ENCODE measurements at places on chromosomes 3 and 15. TPM values are rescaled to one million over a fixed set of nuclear protein-coding genes. Genes with fewer than 3 reads are reported as not detected.

B2M gene
- 4,464 TPM for total RNA-seq

POPDC2 gene
- not detected for total RNA-seq

GXYLT2 gene
- total RNA-seq: 18.1 TPM

ROPN1 gene
- total RNA-seq: not detected
